ENCODE measurements at places on chromosomes 5 and 9. TPM values are rescaled to one million over a fixed set of nuclear protein-coding genes. Genes with fewer than 3 reads are reported as not detected.

DNA sequence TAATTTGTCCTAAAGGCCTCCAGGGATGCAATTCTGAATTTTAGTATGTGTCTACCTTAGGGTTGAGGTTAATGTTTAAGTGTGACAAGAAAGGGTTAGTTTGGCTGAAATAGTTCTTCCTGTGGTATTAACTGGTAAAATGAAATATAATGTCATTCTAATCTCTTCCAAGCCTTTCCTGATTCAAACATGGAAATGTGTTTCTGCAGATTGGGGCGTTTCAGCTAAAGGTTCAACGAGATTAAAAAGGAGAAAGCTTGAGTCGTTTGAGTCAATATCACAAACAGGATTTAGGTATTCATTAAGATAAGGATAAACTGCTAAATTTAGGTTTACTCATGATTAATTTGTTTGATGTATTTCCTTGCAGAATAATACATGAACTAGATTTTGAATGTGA is 34.4 kb upstream of the ALDOB start:
- H3K27ac ChIP-seq, result no peak overlapping the region
- no peaks in the 10 kb centered on the region for H3K27me3 ChIP-seq
- no peaks in the 10 kb centered on the region for H3K36me3 ChIP-seq

GRCh38 chr5:150065346-150065745 is 21.0 kb downstream of the CSF1R start:
- no peaks in the 10 kb centered on the region for H3K36me3 ChIP-seq
- H3K27me3 ChIP-seq, result no peaks in the 10 kb centered on the region
- peaks cover 5% of the 10 kb centered on the region for H3K4me1 ChIP-seq
- H3K4me3 ChIP-seq, result no peak overlapping the region
- no peak for DNase-seq

DNA sequence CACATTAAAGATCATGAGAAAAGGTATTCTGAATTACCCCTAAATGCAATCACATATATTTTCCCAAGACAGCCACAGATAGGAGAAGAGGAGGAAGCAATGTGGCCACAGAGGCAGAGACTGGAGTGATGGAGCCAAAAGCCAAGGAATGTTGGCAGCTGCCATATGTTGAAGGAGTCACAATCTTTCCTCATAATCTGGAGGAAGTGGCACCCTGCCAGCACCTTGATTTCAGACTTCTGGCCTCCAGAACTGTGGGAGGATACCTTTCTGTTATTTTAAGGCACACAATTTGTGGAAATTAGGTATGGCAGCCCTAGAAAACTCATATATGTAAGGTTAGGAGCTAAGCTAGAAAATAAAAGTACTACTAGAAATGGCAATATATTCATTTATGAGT is 139.9 kb upstream of the GAS1 start:
- no peaks in the 10 kb centered on the region for H3K36me3 ChIP-seq
- no peak for DNase-seq
- H3K4me3 ChIP-seq, result no peak overlapping the region
- no peaks in the 10 kb centered on the region for H3K27me3 ChIP-seq
- H3K4me1 ChIP-seq, result no peaks in the 10 kb centered on the region
- H3K27ac ChIP-seq, result no peak overlapping the region

- no peak overlapping the region for H3K27ac ChIP-seq
- H3K36me3 ChIP-seq, result no peaks in the 10 kb centered on the region
- no peaks in the 10 kb centered on the region for H3K27me3 ChIP-seq
- no peak for DNase-seq
- no peak overlapping the region for H3K4me3 ChIP-seq
- peaks cover 14% of the 10 kb centered on the region for H3K4me1 ChIP-seq
These were observed 1037.0 kb downstream of the NR2F1-AS1 start for GRCh38 chr5:92544036-92544435.

GRCh38 chr9:135061441-135061840 is 26.0 kb upstream of the OLFM1 start:
- peaks cover 8% of the 10 kb centered on the region for H3K27me3 ChIP-seq
- no peak overlapping the region for H3K27ac ChIP-seq
- no peak overlapping the region for H3K4me3 ChIP-seq

DNA sequence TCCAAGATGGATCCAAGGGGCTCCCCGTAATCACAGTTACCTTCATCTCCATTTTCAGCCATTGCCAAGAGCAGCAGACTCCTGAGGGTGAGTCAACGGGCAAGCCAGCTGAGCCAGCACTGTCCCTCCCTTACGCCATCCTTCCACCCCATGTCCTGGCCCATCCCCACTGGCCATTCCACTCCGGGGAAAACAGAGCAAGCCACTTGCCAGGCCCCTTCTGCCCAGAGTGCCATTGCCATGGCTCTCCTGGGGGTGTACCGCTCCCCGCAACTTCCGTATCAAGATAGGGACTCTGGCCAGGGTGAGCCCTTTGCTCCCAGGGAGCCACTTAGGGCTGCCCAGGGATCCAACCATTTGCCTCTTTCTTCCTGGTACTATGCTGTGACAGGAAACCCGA is 48.9 kb upstream of the CDKN2AIPNL start:
- H3K27ac ChIP-seq, result no peak overlapping the region
- H3K4me3 ChIP-seq, result no peak overlapping the region

NIPAL4 gene
- not detected for total RNA-seq

DNA sequence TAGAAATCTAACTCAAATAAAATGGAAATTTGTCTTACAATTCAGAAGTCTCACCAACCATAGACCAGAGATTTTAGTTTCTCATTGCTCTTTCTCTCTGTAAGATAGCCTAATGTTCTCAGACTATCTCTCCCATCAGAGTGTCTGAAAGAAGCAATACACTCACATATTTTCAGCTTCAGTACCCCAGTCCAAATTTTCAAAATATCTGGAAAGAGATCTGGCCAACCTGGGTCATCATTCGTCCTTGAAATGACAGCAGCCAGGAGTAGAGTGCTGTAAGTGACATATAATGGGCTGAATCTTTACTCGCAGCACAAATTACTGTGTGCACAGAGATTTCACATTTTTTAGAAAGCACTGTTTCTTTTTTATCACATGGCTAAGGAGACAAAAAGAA is 313.3 kb upstream of the PRR16 start:
- no peaks in the 10 kb centered on the region for H3K36me3 ChIP-seq
- no peaks in the 10 kb centered on the region for H3K4me1 ChIP-seq
- H3K27ac ChIP-seq, result peak overlapping the region; percentile 70
- no peaks in the 10 kb centered on the region for H3K27me3 ChIP-seq

CDH10 gene
- total RNA-seq, result 8.9 TPM

DNA sequence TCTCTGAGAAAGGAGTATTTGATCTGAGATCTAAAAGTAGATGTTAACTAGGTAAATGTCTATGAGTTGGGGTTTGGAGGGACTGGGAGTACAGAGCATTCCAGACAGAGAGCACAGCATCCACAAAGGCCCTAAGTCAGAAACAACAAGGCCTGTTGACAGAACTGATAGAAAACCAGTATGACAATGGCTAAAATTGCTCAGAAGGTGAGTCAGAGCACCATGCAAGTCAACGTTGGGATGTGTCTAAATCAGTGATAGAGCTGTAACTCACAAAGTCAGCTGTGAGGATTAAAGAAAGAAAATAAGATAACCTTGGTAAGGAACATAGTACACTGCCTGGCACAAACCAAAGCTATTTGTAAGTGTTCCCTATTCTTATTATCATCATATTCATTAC is 124.0 kb downstream of the CETN3 start:
- no peaks in the 10 kb centered on the region for H3K27me3 ChIP-seq
- H3K4me1 ChIP-seq, result no peaks in the 10 kb centered on the region
- H3K4me3 ChIP-seq, result no peak overlapping the region
- no peak for DNase-seq
- H3K27ac ChIP-seq, result no peak overlapping the region

PRDM9 gene
- total RNA-seq, result 0.56 TPM

SOWAHA gene
- total RNA-seq, result 14.4 TPM

FAM200C gene
- 4.7 TPM for total RNA-seq

EIF4EBP3 gene
- 2.7 TPM for total RNA-seq

- H3K36me3 ChIP-seq, result no peaks in the 10 kb centered on the region
- no peak overlapping the region for H3K4me3 ChIP-seq
- DNase-seq, result no peak
- no peaks in the 10 kb centered on the region for H3K4me1 ChIP-seq
- H3K27ac ChIP-seq, result peak overlapping the region; percentile 33
These were observed 28.4 kb downstream of the MTX3 start for GRCh38 chr5:79962575-79963222.

CYLC2 gene
- total RNA-seq, result not detected

OTULINL gene
- 35.4 TPM for total RNA-seq

DNA sequence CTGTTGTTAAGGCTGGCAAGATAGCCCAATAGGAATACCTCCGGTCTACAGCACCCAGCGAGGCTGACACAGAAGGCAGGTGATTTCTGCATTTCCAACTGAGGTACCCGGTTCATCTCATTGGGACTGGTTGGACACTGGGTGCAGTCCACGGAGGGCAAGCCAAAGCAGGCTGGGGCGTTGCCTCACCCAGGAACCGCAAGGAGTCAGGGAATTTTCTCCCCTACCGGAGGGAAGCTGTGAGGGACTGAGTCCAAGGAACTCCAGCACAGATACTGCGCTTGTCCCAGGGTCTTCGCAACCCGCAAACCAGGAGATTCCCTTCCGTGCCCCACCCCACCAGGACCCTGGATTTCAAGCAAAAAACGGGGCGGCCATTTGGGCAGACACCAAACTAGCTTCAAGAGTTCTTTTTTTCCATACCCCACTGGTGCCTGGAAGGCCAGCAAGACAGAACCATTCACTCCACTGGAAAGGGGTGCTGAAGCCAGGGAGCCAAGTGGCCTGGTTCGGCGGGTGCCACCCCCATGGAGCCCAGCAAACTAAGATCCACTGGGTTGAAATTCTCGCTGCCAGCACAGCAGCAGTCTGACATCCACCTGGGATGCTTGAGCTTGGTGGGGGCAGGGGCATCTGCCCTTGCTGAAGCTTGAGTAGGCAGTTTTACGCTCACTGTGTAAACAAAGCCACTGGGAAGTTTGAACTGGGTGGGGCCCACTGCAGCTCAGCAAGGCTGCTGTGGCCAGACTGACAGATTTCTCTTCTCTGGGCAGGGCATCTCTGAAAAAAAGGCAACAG is 647.2 kb downstream of the BNC2 start:
- H3K4me1 ChIP-seq, result peaks cover 7% of the 10 kb centered on the region
- no peaks in the 10 kb centered on the region for H3K27me3 ChIP-seq
- no peak overlapping the region for H3K4me3 ChIP-seq
- no peaks in the 10 kb centered on the region for H3K36me3 ChIP-seq
- H3K27ac ChIP-seq, result no peak overlapping the region

ANGPTL2 gene
- 17.6 TPM for total RNA-seq

TLX3 gene
- not detected for total RNA-seq

STPG3 gene
- total RNA-seq, result not detected

GRCh38 chr5:172389578-172390112 is 64.7 kb downstream of the SH3PXD2B start:
- no peaks in the 10 kb centered on the region for H3K4me1 ChIP-seq
- H3K4me3 ChIP-seq, result no peak overlapping the region
- no peaks in the 10 kb centered on the region for H3K36me3 ChIP-seq
- no peaks in the 10 kb centered on the region for H3K27me3 ChIP-seq

TRIP13 gene
- 9.4 TPM for total RNA-seq

GRCh38 chr9:113516840-113517577 is 53.5 kb downstream of the RGS3 start:
- H3K36me3 ChIP-seq, result no peaks in the 10 kb centered on the region
- H3K4me3 ChIP-seq, result no peak overlapping the region
- no peak for DNase-seq

DNA sequence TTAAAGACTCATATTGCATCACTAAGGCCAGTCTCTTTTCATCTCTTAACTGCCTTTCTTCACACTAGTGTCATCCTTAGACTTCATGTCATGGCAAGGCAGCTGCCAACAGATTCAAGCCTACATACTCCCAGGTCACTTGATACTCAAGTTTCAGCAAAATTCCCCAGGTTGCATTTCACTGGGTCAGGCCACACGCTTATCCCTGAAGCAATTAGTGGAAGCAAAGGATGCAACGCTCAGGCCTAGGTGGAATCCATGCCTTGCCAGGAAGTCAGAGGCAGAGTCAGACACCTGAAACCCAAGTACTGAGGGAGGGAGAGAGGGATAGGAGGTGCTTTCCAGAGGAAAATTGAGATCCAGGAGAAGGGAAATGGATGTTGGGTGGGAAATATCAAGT is 28.9 kb downstream of the YIPF5 start:
- no peak for DNase-seq
- H3K27me3 ChIP-seq, result no peaks in the 10 kb centered on the region
- H3K27ac ChIP-seq, result no peak overlapping the region
- no peaks in the 10 kb centered on the region for H3K36me3 ChIP-seq
- H3K4me3 ChIP-seq, result no peak overlapping the region

DNA sequence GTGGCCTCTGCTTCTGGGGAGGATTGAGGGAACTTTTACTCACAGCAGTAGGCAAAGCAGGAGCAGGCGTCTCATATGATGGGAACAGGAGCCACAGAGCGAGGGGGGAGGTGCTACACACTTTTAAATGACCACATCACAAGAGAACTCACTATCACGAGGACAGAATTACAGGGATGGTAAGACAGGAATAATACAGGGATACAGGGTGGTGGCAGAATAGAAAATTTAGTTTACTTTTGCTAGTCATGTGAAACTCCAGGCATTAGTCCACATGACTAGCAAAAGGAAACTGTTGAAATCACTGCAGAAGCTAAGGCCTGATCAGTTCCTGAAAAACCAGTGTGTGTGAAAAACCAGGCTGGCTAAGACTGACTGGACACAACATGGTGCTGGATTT is 382.4 kb downstream of the NNT start:
- H3K27me3 ChIP-seq, result no peaks in the 10 kb centered on the region
- no peaks in the 10 kb centered on the region for H3K4me1 ChIP-seq
- H3K27ac ChIP-seq, result no peak overlapping the region
- H3K4me3 ChIP-seq, result no peak overlapping the region

- no peak overlapping the region for H3K27ac ChIP-seq
- no peak overlapping the region for H3K4me3 ChIP-seq
- H3K4me1 ChIP-seq, result peaks cover 21% of the 10 kb centered on the region
- DNase-seq, result no peak
- no peaks in the 10 kb centered on the region for H3K27me3 ChIP-seq
- H3K36me3 ChIP-seq, result no peaks in the 10 kb centered on the region
These were observed 279.3 kb upstream of the ANKRD55 start for GRCh38 chr5:56512313-56512996.

FKBP15 gene
- total RNA-seq, result 13.7 TPM

DNA sequence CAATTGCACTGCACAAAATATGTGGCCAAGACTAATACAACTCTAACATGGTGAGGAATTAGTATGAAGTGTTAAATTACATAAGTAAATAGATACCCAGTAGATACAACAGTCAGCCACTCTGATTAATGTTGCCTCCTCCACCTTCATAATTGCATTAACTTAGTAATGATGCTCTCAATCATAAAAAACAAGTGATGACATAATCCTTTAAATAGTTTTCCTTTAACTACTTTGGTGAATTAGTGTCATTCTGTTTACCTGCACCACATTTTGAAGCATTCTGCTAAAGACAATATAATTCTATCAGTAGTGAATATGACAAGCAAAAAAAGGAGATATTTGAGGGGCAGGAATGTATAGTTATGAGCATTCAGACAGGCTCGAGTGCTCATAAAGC is 265.9 kb upstream of the SLC24A2 start:
- no peaks in the 10 kb centered on the region for H3K36me3 ChIP-seq
- H3K4me1 ChIP-seq, result peaks cover 3% of the 10 kb centered on the region
- no peak overlapping the region for H3K4me3 ChIP-seq

MARVELD2 gene
- total RNA-seq, result 43.5 TPM
